Activated CD4-positive, alpha-beta T cell treated with anti-CD3 and anti-CD28 coated beads, Interleukin-2, amount 50 U/mL, for 4 hours (primary cell): ENCODE measurements at places on chromosomes 7 and 10.

- no peak for DNase-seq
Measured at GRCh38 chr7:16260236-16260728, 161.1 kb downstream of the CRPPA start.

GRCh38 chr10:69643779-69644657 lies 14.0 kb downstream of the FAM241B start:
- DNase-seq: no peak

- peak; percentile 9 for DNase-seq
Measured at GRCh38 chr10:122567056-122567660, 6.6 kb downstream of the DMBT1 start.

DNA sequence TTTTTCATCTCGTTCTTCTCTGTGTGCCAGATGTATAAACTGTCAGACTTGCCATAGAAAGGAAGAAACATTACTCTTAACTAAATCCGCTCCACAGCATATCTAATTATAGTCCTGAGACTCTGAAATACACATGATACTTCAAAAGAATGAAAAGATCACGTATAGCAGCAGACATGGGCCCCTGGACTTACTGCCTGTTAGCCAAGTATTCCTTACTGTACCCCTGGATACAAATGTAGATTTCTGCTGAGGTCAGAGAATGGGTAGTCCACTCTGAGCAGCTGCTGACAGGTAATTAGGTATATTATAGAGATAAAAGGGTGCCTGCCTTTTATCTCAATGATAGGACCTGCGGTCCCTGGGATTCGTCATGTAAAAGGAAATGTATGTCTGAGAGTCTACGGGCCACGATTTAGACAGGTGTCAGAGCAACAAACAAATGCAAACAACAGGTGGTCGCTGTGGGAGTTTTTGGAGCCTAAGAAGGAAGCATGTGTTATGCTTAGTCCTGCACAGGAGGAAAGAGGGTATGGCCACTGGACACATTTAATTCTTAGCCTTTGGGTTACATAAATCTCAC lies 69.4 kb downstream of the VOPP1 start:
- DNase-seq: no peak

GRCh38 chr7:23276947-23277346 lies 22.2 kb upstream of the MALSU1 start:
- DNase-seq: no peak

- DNase-seq: no peak
Measured at GRCh38 chr10:74909670-74910069, 83.3 kb downstream of the KAT6B start.

DNA sequence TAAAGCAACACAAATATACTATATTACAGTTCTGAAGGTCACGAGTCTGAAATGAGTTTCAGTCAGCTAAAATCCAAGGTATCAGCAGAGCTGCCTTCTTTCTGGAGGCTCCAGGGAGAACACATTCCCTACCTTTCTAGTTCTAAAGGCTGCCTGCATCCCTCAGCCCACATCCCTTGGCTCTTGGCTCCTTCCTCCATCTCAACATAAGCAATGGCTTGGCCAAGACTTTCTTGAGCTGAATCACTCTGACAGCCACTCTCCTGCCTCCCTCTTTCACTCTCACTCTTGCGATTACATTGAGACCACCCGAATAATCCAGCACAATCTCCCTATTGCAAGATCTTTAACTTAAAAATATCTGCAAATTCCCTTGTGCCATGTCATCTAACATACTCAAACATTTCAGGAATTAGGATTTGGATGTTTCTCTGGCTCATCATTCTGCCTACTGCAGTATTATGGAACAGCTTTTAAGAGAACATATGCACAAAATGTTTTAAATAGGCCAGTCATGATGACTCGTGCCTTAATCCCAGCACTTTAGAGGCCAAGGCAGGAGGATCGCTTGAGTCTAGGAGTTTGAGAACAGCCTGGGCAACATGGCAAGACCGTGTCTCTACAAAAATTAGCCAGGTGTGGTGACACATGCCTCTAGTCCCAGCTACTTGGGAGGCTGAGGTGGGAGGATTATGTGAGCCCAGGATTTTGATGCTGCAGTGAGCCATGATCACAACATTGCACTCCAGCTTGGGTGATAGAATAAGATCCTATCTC lies 144.2 kb upstream of the VSTM2A start:
- DNase-seq: no peak

DNA sequence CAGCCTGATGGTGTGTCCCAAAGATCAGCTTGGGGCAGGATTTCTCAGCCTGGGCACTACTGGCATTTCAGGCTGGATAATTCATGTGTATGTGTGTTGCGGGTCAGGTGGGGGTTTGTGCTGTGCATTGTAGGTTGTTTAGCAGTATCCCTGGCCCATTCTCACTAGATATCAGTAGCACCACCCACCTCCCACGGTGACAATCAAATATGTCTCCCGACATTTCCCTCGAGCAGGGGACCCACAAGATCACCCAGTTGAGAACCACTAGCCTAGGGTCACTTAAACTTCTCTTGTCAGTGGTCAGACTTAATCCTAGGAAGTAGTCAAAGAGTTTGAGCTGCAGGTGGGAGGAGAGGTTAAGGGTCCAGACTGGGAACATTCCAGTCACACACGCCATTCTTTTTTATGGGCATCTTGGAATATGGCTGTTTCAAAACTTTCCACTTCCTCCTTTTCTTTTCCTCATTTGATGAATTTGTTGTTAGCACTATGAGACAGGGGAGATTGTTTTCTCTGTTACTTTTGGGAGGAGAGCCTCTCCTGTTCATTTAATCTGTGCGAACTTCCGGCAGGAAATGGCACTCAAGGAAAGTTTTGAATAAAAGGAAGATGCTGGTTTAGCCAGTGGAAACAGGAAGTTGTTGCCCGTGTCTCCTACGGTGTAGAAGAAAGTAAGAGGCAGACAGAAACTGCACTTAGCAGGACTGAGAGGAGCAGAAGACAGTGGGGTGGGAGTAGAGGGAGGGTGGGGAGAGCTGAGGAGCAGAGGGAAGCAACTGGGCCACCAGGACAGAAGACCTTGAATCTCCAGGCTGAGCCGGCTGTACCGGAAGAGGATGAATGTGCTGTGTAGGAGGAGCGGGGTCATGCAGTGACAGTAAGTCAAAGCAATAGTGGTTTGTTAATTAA lies 17.6 kb upstream of the EXOC6 start:
- DNase-seq: no peak
